Hippocampal formation (tissue), 2 donors: ENCODE measurements at places on chromosomes 4 and X.

- no peak for DNase-seq
Observed at GRCh38 chr4:10530137-10530786, 73.0 kb upstream of the ZNF518B start.

- DNase-seq = no peak
Observed at GRCh38 chr4:7772711-7773385, 166.8 kb downstream of the AFAP1 start.

DNA sequence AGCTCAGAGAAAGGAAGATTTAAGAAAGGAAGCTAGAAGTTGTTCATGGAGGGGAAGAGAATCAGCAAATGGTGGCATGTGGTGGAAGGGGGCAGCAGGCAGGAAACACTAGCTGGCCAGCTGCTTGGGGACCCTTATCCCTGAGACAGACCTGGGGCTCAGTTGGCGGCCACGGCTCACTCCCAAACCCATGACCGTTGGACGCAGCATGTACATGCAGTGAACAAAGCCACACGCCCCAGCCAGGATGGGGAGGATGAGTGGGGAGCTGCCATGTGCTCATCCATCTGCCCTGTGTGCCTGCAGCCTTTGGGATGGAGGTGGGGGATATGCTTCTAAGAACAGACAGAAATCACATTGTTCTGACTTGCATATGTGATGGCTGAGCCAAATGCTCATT is 155.2 kb upstream of the PABPC5 start:
- no peak for DNase-seq

DNA sequence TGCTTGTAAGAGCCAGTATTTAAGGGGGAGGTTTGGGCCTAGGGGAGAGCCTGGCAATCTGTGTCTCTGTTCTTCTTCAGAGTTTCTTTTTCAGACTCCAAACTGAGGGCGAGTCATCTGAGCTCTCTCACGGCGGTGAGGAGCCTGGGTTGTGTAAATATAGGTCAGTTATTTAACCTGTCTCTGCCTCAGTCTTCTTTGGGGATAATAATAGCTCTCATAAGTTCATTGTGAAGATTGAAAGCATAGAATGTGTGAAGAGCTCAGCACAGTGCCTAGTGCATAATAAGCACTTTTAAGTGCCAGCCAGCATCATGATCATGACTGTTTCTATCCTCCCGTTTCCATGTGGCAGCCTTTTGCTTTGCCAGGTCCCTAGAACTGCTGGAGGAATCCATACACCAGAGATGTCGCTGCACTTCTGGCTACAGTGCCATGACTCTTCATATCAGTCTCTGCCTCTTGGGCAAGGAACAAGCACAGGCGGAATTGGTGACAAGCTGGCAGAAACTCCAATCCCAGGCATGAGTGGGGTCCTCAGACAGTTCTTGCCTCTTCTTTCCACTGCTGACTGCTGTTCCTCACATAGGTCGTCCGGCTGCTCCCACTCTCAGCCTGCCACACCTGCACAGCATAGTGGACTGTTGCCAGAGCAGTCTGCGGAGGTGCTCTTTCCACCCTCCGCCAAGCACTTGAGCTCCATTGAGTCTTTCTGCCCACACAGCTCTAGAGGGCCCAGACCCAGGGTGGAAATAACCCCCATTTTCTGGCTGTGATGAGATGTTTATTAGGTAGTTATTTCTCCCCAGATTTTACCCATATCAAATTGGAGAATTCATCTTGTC is 103.7 kb upstream of the MAML3 start:
- DNase-seq = no peak

- DNase-seq = peak; percentile 38
Observed at GRCh38 chrX:40423299-40423698, 157.5 kb upstream of the ATP6AP2 start.

DNA sequence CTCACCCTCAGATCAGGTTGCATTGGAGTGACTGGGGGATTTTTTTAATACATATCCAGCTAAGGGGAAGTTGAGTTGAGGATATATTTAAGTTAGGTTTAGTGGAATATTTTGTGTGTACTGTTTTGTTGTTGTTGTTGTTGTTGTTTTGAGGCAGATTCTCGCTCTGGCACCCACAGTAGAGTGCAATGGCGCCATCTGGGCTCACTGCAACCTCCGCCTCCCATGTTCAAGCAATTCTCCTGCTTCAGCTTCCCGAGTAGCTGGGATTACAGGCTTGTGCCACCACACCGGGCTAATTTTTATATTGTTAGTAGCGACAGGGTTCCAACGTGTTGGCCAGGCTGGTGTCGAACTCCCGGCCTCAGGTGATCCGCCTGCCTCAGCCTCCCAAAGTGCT is 38.6 kb upstream of the ATP6AP2 start:
- no peak for DNase-seq

GRCh38 chr4:55016131-55016530 is 109.3 kb downstream of the KDR start:
- no peak for DNase-seq

DNA sequence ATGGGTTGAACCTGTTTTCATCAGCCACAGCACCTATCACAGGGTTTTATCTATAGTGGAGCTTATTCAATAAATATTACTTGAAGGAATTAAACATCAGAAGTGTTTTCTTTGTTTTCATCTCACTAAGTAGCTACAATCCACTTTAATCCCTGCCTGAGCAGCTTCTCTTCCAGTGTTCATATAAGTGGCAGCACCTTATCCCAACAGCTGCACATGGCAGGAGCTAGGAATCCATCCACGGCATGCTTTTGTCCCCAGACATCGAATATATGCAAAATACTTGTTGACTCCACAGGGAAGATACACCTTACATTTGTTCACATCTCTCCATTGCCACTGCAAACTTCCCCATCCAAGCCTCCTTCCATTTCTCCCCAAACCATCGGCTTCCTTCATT is 549.8 kb upstream of the FAM241A start:
- no peak for DNase-seq

- no peak for DNase-seq
Observed at GRCh38 chr4:16205298-16206164, 20.7 kb downstream of the TAPT1 start.

- no peak for DNase-seq
Observed at GRCh38 chr4:113064244-113064643, 14.8 kb downstream of the ANK2 start.

GRCh38 chr4:140255927-140256326 is 101.9 kb upstream of the MAML3 start:
- DNase-seq = no peak

DNA sequence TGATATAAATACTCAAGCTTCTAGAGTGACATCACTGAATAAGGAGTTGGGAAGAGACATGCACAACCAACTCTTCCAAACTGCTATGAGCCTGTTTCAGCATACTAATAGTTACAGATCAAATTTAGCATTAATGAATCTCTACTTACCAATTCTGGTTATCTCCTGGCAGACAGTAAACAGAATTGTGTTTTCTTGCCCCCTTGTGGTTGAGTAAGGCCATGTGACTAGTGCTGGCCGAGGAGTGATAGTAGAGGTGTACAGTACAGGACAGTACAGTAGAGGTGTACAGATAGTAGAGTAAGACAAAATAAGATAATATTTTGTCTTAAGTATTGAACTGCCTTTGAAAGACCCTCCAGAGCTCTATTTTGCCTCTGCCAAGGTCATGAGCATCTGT is 681.4 kb downstream of the GABRG1 start:
- no peak for DNase-seq

GRCh38 chrX:41317477-41318208 is 16.3 kb upstream of the DDX3X start:
- DNase-seq = no peak

GRCh38 chr4:78059524-78059889 is 2.4 kb downstream of the FRAS1 start:
- DNase-seq = no peak

DNA sequence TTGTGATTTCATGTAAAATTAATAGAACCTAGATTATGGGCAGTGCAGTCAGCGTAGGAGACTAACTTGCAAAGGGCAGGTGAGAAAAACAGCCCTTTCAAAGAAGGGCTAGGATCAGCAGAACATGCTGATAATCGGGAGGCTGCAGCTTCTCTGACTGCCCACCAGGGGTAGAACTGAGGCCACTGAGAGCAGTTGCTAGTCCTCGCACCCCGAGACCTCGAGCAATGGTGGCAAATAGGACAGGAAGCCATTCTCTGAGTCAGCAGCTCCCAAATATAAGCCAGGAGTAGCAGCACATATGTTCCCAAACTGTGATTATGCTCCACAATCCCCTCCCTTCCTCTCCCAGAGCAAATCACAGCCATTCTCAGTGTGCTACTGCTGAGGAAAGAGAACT is 186.5 kb downstream of the MSL3 start:
- peak; percentile 21 for DNase-seq

GRCh38 chrX:131565909-131566308 is 22.0 kb downstream of the OR13H1 start:
- DNase-seq = no peak

- no peak for DNase-seq
Observed at GRCh38 chrX:31543634-31544033, 471.8 kb upstream of the FTHL17 start.

DNA sequence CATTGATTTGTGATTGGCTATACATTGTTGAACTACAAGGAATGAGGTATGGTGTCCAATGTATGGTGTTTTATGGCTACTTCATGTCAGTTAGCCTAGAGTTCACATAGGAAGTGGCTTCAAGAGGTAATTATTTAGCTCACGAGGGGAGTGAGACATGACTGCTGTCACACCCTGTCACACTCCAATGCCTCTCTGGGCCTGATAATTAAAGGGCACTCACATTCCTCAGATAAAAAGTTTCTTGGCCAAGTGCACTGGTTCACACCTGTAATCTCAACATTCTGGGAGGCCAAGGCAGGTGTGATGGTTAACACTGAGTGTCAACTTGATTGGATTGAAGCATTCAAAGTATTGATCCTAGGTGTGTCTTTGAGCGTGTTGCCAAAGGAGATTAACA is 65.0 kb upstream of the DDX60 start:
- DNase-seq = no peak

GRCh38 chrX:19630228-19630627 is 114.9 kb upstream of the MAP3K15 start:
- no peak for DNase-seq

DNA sequence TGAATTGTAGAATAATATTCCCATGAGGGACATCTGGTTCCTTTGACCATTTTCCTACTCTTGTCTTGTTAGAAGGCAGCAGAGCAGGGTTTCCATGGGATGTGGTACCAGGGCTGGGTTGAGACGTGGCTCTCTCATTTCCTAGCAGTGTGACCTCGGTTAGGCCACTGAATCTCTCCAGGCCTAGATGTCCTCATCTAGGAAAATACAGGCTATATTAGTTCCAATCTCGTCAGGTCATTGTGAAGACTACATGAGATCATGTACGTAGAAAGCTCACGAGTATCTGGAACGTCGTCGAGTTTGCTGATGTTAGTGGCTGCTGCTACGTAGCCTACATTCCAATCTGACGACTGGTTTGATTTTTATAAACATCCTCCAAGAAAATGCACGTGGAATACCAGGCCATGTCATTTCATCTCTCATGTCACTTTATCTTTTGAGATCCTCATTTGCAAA is 278.2 kb upstream of the GATB start:
- no peak for DNase-seq

- no peak for DNase-seq
Observed at GRCh38 chr4:184662236-184662635, 12.7 kb downstream of the PRIMPOL start.

- no peak for DNase-seq
Observed at GRCh38 chr4:54104907-54105306, 4.9 kb downstream of the GSX2 start.

GRCh38 chr4:152316969-152317368 is 218.9 kb downstream of the FBXW7 start:
- no peak for DNase-seq

GRCh38 chrX:1502241-1502640 is 34.7 kb downstream of the P2RY8 start:
- no peak for DNase-seq

GRCh38 chr4:177728361-177729152 is 286.3 kb upstream of the AGA start:
- DNase-seq = no peak

DNA sequence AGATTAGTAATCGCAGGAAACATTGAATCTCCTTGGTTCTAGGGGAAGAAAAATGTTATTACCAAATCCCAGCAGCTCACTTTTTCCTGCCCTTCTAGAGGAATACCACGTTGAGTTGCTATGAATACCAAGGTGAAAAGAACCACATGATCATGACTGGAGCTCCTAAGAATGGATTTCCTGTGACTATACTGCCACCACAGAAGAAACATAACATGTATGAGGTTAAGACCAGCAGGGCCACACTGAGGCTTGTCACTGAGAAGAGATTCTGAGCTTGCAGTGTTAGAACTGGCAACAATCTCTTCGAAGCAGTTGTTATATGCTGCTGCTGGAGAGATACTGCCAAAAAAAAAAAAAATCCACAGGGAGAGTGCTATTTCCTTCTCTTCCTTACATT is 1235.3 kb downstream of the FSTL5 start:
- no peak for DNase-seq

GRCh38 chrX:153807976-153808375 is 13.5 kb downstream of the SSR4 start:
- no peak for DNase-seq

- DNase-seq = no peak
Observed at GRCh38 chr4:81609844-81610243, 138.1 kb upstream of the RASGEF1B start.

DNA sequence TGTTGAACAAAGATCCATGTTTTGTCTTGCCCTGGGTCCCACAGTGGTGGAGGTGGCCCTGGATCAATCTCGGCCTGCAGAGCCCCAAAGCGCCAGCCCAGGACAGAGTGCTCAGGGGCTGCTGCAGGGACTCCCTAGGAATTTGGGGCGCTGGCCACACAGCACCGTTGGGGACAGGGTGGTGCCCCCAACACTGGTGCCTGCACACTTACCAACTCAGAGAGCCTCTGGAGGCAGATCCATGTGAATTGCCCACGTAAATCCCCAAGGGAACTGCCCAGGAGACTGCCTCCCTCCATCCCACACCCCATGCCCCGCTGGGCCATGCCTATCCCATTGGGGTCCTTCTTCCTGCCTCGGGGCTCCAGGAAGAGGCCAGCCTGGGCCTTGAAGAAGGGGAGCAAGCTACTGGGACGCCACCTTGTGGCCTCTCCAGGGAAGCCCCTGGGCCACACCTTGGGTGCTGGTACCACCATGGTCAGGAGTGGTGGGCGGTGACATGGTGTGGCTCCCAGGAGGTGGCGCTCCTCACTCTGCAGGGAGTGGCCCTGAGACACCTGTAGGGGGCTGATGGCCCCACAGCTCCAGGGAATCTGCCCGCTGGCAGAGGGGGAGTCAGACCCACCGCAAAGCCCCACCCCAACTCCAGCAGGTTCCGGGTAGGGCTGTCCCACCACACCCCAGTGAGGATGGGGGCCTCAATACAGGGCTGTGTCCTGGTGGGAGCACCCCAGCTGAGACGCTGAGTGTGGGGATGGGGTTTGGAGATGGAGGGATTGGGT is 22.8 kb downstream of the CFAP99 start:
- no peak for DNase-seq

DNA sequence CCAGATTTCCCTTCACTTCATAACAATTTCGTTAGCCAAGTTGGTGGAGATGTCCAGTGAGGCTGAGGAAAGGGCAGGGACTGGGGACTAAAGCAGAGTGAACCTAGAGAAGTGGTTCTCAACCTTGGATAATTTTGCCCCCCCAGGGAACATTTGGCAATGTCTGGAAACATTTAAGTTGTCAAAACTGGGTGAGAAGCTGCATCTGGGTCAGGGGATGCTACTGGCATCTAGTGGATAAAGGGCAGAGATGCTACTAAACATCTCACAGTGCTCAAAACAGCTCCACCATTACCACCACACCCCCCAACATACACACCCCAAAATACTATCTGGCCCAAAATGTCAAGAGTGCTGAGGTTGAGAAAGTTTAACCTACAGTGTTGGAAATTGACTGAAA is 32.0 kb upstream of the FGF16 start:
- no peak for DNase-seq
